ENCODE measurements at places on chromosomes 1 and 21. TPM values are rescaled to one million over a fixed set of nuclear protein-coding genes. Genes with fewer than 3 reads are reported as not detected.

DNA sequence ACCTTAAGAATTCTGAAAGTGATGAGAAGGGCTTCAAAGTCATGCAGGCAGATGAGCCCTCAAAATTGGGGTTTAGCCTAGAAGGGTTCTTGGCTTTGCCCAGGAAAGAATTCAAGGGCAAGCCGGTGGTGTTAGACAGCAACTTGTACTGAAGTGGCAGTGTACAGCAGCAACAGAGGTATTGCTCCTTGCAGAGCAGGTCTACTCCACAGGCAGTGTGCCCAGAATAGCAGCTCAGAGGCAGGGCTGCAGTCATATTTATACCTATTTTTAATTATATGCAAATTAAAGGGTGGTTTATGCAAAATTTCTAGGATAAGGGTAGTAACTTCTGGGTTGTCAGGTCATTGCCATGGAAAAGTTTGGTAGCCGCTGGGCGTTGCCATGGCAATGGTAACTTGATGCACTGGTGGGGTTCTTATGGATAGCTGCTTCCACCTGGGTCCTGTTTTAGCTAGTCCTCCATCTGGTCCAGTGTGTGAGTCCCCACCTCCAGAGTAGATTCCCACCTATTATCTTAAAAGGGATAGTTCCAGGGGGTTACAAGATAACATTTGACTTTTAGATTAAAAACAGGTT is 57.9 kb upstream of the CR2 start:
- no peaks in the 10 kb centered on the region for H3K27me3 ChIP-seq
- no peak for DNase-seq
- H3K4me1 ChIP-seq, result peaks cover 8% of the 10 kb centered on the region
- no peak overlapping the region for H3K4me3 ChIP-seq

DNA sequence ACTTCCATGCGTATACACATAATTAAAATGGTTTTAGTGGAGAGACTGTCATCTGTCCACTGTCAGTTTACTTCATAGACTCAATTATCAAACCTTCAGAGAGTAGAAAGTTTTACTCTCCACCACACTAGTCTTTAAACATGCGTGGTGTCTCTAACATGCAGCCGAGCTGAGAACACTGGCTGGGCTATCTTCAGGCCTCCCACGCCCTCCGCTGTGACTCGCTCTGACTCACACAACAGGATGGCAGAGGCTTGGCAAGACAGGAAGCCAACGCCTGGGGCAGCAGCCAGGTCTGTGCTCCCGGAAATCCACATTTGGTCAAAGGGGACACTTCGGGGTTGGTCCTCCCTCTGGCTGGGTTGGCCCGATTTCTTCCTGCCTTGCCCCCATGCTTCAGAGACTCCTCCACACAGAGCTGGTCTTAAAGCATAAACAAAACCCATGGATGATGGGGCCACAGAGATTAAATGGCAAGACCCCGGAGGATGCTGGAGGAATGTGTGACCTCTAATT is 22.7 kb upstream of the IFNGR2 start:
- H3K4me1 ChIP-seq, result peaks cover 84% of the 10 kb centered on the region
- H3K36me3 ChIP-seq, result no peaks in the 10 kb centered on the region
- H3K4me3 ChIP-seq, result peak overlapping the region; percentile 59
- peak overlapping the region; percentile 97 for H3K27ac ChIP-seq
- peak; percentile 59 for DNase-seq

GRCh38 chr1:8423269-8423691 is 105.4 kb downstream of the SLC45A1 start:
- H3K27me3 ChIP-seq, result no peaks in the 10 kb centered on the region
- no peak overlapping the region for H3K27ac ChIP-seq
- H3K4me1 ChIP-seq, result peaks cover 42% of the 10 kb centered on the region
- DNase-seq, result peak; percentile 55
- peaks cover 8% of the 10 kb centered on the region for H3K36me3 ChIP-seq
- no peak overlapping the region for H3K4me3 ChIP-seq

GRCh38 chr1:37461698-37462436 is 12.5 kb upstream of the ZC3H12A start:
- H3K27me3 ChIP-seq, result no peaks in the 10 kb centered on the region
- H3K36me3 ChIP-seq, result no peaks in the 10 kb centered on the region
- DNase-seq, result no peak
- no peak overlapping the region for H3K4me3 ChIP-seq
- H3K4me1 ChIP-seq, result no peaks in the 10 kb centered on the region

The FALEC gene
- 1.1 TPM for total RNA-seq

The ZMYM1 gene
- 9.0 TPM for total RNA-seq
